ENCODE measurements at places on chromosomes 1 and 21.

DNA sequence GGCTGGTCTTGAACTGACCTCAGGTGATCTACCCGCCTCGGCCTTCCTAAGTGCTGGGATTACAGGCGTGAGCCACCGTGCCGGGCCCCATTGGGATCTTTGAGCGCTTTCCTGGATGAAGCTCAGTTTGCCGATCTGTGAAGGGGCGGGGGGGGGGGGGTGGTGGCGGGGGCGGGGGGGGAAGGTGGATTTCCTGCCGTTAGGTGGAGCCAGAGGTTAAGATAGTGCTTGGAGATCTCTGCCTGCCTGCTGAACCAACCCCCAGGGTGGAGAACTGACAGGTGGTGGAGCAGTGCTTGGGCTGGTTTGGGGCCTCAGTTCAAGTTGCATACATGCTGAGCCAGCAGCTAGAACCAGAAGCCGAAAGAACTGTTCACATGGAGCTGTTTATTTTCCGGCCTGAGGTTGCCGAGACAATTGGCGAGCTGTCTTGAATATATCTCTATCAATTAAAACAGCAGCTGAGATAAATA is 1.7 kb downstream of the TMCC2 start:
- peak; percentile 40 for DNase-seq

DNA sequence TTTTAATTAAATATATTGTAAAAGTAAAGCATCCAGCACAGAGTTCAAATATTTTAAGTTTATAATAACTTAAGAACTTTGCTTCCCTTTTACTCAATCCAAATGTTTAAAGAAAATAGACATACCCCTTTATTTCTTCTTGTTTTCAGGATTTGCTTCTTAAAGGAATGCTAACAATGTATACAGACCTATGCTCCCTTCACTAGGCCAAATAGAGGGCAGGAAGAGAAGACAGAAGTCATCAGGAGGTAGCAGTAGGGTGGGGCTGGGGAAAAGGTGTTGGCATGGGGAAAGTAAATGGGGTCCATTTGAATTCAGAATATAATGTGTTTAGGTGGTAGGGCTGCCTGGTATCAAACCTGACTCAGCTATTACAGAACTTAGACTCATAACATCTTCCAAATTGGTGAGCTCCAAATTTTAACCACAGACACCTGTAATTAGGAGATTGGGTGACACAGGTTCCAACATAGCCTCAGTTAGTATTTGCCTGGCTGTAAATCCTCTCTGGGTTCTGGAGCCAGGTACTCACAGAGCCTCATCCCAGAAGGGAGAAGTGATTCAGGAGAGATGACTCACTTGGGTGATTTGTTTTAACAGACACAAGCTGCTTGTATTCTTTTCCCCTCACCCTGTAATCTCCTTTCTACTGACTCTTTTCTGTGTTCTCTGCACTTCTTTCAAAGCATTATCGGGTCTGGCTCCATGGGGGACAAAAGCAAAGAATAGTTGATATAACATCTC is 60.1 kb upstream of the DUSP10 start:
- peak; percentile 77 for DNase-seq

DNA sequence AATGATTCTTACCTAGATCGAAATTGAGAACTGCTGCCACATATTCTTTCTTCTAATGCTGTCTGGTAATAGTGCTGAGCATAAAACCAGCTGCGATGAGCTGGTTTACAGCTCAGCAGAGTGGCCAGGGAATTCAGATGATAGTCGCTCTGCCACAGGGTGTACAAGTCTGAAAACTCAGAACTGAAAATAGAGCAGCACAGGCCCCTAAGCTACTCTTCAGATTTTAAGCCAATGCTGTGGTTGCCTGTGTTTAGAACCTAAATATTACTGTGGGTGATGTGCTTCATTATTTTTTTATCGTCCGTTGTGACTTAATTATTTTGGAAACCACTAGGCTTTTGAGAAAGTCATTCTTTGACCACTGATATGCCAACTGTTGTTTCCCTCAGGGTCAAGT is 152.0 kb downstream of the ADGRL4 start:
- DNase-seq: no peak

GRCh38 chr1:202143011-202143767 is 1.3 kb downstream of the ARL8A start:
- no peak for DNase-seq

GRCh38 chr1:189783456-189783855 is 694.2 kb downstream of the BRINP3 start:
- no peak for DNase-seq

- DNase-seq: peak; percentile 13
Observed at GRCh38 chr1:25996966-25997827, 666 bp downstream of the PAFAH2 start.

- no peak for DNase-seq
Observed at GRCh38 chr1:154953611-154954038, 2.3 kb downstream of the PBXIP1 start.

GRCh38 chr1:184567637-184568036 is 180.8 kb downstream of the C1orf21 start:
- DNase-seq: peak; percentile 45

Data from astrocyte of the spinal cord (primary cell).